ENCODE measurements at places on chromosomes 7 and 10.

GRCh38 chr10:124733571-124734245 is 10.5 kb downstream of the FAM53B start:
- DNase-seq: no peak

- no peak for DNase-seq
Observed at GRCh38 chr10:21449288-21449966, 76.1 kb downstream of the SKIDA1 start.

DNA sequence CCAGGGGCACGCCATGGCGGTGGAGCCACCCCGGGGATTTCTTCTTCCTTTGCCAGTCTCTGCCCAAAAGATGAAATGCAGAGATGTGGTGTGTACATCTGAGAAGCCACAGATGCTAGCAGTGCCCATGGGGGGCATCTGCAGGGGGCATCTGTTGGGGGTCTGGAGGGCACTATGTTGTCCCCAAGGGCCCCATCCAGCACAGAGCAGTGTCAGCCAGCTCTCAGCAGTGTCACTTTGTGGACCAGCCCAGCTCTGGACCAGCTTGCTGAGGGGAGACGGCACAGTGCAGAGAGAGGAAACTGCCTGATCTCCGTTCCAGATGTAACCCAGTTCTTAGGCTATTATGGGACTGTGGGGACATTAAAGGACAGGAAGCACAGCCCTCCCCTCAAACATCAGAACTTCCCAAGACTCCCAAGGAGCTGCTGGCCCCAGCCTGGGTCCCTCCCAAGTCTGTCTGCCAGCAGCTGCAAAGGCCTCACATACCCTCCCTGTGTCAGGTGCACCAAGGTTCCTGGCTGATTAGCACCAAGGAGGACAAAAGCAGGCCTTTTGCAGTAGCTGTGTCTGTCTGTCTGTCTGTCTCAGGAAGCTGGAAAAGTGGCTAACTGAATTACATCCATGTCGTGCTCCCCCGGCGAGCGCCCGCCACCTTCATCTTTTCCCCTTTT is 536.5 kb downstream of the PTPRN2 start:
- DNase-seq: no peak

DNA sequence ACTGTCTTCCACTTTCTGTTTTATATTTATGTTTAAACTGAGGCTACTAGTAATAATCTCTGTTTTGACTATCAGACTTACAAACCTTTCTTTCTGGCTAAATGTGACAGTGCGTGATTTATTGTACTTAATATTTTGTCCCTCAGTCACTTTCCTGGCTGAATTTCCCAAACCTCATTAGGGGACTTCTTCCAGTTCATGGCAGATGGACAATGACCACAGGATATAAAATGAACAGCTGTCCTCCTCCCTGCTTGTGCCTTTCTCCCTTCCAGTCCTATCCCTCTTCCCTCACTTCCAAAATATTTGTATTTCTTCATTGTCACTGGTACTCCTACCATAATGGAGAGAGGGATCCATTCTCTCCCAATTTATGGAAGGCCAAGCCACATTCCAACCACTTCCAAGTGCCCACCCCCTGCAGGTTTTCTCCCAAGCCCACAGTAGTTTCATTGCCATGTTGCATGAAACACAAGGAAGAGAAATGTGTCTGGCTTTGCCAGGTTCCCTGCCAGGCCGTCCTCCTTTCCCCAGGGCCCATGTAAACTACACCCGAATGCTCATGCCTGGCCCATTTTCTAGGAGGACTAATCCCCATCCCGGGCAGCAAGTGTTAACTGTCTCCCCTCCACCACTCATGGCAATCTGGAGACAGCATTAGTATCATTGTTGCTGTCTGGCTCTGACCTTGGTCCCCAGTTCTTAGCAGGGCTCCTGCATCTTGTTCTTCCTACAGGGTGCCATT is 269.5 kb upstream of the SLC26A5 start:
- DNase-seq: no peak

Data from CD4-positive, alpha-beta T cell treated with Interleukin-10 for 1 hour (primary cell).